ENCODE measurements at places on chromosomes 13 and 19.

GRCh38 chr19:343941-344624, 513 bp downstream of the MIER2 start:
- peak; percentile 20 for DNase-seq

DNA sequence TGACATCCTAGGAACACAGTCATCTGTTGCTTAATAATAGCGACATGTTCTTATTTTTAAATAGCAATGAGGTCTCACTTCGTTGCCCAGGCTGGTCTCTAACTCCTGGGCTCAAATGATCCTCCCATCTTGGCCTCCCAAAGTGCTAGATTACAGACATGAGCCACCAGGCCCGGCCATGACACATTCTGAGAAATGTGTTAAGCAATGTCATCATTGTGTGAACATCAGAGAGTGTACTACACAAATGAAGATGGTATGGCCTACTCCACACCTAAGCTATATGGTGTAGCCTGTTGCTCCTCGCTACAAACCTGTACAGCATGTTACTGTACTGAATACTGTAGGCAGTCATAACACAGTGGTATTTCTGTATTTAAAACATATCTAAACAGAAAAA, 24.6 kb upstream of the GARRE1 start:
- DNase-seq: no peak

DNA sequence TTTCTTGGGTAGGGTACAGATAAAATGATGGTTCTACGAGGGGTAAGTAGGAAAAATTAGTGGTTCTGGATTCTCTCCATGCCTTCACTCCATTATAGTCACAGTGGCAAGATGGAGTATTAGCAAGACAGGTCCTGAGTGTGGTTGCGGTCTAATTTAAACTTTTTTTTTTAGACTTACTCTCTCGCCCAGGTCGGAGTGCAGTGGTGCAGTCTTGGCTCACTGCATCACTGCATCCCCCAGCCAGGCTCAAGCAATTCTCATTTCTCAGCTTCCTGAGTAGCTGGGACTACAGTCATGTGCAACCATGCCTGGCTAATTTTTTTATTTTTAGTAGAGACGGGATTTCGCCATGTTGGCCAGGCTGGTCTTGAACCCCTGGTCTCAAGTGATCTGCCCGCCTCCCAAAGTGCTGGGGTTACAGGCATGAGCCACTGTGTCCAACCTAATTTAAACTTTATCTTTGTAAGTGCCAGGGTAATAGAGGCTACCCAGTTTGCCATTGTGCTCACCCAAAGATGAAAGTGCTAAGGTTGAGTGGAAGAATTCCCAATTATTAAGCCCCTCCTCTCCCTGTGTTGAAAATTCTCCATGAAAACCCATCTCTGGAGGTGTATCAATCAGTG, 135.6 kb downstream of the TM9SF2 start:
- no peak for DNase-seq

GRCh38 chr19:18338541-18338940, 1.9 kb upstream of the PGPEP1 start:
- DNase-seq: no peak

- DNase-seq: no peak
These were observed 1.8 kb downstream of the PCDH20 start for GRCh38 chr13:61413572-61414535.

DNA sequence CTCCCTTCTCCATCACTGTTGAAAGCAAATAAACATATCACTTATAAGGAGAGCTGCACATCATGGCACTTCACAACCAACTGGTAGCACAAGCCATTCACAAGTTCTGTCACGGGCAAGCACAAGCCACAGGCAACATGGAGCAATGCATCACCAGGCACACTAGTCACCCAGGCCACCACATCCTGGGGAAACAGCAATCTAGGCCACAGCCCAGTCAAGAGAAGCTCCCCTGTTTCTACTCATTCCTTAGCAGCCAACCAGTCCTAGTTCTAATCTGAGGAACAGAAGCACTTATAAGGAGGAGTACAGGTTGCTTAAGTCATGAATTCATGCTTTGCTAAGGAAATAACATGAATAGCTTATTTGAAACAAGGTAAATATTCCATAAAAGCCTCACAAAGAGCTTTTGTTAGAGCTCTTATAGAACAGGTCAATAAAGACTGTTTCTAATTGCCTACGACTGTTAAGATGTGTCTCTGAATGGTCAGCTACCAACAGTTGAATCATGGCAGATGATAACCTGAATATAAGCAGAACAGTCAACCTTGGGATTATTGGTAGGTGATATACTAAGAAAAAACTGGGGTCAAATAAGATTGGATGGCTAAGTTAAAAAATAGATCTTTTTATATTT, 169.0 kb downstream of the TBC1D4 start:
- peak; percentile 9 for DNase-seq

DNA sequence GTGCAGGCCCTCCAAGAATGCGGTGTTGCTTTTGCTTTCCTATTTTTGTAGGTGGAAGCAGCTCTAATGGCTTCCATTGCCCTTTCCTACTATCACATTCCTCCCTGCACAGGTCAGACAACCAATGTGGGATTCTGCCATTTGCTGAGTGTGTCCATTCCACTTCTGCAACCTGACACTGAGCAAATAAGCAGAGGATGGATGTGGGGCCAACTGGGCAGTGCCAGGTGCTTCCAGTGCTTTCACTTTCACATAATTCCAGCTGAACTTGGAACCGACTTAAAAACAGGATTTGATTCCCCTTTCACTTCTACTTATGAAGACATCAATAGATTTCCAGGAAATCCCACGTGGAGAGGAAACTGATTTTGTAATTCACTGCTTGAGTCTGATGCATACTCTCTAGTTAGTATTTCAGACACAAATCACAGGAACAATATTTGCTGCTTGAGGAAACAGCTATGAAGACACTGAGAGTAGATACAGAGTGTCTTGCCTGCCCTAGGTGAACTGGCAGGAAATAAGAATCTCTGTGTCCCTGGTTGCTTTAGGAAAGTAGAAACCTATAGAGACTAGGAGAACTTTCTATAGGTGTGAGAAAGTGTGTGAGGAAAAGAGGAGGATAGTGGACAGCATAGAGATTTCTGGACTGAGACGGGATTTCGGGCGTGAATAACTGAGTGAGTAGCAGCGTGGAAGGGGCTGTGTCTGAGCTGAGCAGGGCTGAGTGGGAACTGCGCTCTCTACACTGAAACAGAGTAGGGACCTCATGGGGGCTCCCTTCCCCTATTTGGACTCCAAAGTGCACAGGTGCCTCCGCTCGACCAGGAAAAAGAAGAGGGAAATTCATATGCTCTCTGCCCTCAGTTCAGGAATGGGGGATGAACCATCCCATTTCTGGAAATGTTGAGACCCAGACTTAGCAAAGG, 22.5 kb downstream of the LGALS16 start:
- no peak for DNase-seq

- DNase-seq: no peak
These were observed 76.8 kb downstream of the FREM2 start for GRCh38 chr13:38763446-38764381.

DNA sequence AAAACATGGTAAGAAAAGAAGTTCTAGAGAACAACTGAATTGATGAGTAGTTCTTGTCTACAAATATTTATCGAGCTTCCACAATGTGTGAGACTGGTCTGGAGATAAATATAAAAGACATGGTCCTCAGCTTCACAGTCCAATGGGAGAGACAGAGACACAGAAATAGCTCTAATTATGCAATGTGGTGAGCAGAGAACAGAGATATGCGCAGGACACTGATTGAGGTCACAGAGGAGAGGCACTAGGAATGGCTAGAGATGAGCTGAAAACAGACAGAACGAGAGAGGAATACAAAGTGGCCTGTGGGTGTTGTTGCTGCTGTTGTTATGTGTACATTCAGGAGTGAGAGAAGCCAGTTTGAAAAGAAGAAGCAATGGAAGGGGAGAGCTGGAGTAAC, 53.2 kb downstream of the GPALPP1 start:
- no peak for DNase-seq

DNA sequence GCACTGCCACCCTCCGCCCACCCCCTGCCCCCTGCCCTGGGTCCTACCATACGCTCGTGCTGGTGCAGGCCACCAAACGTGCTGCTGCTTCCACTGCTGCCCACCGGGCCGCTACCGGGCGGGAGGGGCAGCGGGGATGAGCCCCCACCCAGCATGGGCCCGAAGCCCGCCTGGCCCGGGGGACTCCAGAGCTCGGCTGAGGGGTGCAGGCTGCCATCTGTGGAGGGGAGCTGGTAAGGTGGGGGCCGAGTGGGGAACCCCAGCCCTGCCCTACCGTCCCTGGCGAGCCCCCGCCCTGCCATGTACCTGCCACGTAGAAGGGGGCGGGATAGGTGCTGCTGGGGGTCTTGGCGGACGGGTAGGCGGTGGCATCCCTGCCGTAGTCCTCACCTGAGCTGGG, 16.7 kb upstream of the UQCR11 start:
- DNase-seq: no peak

DNA sequence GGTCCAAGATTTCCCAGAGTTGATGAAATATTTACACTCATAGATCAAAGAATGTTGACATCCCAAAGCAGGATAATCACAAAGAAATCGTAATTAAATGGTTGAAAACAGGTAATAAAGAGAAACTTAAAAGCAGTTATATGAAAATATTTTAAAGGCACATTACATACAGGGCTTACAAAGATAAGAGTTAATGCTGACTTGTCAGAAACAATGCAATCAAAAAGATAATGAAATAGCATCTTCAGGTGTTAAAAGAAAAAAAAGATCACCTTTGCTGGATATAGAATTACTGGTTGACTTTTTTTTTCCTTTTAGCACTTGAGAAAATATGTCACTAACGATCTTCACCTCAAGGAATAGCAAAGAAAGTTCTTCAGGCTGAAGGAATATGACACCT, 48.8 kb downstream of the KCTD15 start:
- no peak for DNase-seq

DNA sequence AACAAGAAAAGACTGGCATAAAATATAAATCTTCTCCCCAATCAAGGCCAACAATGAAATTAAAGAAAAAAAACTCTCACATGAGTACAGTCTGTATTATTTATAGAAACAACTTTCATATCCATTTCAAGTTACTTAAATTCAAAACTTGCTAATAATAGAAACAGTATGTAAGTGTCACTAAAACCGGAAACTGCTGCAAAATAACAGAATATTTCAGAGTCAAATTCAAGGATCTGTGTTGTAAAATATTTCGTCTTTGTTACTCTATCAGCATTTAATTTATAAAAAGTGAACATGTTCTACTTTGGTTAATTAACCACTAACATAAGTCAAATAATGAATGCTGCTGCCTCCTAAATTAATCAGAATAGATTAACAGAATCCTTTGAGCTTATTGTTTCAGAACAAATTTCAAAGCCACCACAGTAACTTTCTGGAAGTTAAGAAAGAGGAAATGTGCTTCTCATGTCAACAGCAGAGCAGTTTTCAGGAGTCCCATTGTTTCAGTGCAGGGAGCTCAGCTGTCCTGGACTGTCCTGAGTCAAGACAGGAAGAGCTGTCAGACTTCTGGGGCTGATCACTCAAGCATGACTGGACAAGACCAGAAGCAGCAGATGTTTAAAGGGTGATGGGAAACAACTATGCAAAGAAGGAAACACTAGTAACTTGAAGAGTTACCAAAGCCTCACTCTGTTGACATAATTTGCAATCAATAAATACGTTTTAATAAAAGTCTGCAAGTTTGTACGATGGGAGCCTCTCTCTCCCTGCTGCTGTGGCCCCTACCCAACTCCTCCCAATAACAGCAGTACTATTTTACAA, 76.9 kb downstream of the FOXO1 start:
- DNase-seq: no peak

GRCh38 chr19:50873056-50873455, at the start of gene KLK2:
TSS of gene KLK2 (plus strand) at chr19:50873439. CDS start at chr19:50873474, 35 bp downstream.
- no peak for DNase-seq

- DNase-seq: no peak
These were observed 67.3 kb upstream of the MED4 start for GRCh38 chr13:48162217-48162616.

- no peak for DNase-seq
These were observed 17.8 kb downstream of the COL4A1 start for GRCh38 chr13:110289174-110289573.

DNA sequence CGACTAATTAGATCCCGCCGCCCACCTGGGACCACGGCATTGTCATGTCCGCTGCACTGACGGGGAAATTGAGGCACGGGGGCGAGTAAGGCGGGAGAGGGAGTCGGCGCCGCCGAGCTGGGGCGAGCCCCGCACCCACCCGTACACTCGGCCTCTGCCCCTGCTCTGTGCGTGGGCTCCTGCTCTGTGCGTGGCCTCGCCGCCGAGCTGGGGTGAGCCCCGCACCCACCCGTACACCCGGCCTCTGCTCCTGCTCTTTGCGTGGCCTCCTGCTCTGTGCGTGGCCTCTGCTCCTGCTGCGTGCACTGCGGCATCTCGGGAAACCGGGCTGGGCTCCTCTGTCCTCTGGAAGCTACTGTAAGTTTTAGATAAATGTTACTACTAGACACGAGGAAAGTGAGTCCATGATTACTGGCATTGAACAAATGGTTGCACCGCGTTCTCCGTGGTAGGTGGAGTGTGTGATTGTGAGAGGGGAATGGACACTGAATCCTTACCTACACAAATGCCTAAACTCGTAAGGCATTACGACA, 826 bp upstream of the C1QTNF9 start:
- no peak for DNase-seq

DNA sequence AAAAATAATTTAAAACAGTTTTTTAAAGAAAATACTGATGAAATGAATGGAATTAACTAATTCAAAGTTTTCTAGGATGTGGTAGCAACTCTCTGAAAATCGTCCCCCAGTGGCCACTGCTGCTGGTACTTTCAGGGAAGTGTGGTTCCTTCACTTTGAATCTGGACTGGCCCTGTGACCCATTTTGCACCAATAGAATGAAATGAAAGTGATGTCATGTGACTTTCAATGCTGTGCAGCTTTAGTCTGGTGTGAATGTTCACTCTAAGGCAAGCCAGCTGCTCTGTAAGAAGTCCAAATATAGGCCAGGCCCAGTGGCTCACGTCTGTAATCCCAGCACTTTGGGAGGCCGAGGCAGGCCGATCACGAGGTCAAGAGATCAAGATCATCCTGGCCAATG, 26.4 kb upstream of the HNRNPA1L2 start:
- no peak for DNase-seq

- DNase-seq: no peak
These were observed 14.4 kb downstream of the NCAN start for GRCh38 chr19:19226204-19226603.

- DNase-seq: no peak
These were observed 7.3 kb upstream of the MEDAG start for GRCh38 chr13:30898678-30899241.

DNA sequence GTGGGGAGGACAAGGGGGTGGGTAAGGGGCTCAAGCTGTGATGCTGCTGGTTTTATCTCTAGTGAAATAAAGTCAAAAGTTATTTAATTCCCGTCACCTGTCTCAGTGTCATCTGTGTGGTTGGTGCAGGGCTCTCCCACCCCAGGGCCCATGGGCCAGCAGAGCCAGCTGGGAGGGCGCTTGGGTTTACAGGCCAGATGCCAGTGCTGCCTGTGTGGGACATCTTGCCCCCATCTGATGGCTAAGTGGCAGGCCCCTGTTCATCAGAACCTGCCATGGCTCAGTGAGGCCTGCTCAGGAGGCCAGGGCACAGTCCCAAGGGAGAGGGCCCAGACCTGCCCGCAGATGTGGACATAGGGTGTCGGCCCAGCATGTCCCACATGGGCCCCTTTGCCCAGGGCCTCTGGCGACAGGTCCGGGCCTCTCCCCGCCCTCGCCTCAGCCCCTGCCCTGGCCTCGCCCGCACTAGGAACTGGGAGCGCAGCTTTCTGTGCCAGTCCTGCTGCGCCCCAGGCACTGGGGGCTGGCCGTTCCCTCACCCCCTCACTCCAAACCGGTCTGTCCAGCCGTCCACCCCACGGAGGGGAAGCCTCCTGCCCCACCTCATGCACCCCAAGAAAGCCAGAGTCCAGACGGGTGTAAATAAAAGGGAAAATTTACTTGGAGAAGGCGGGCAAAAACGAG, 5.3 kb downstream of the ZNF296 start:
- no peak for DNase-seq

All from T follicular helper cell (primary cell).